ENCODE measurements at places on chromosomes 2 and 18.

GRCh38 chr2:177207101-177207500 is 5.5 kb upstream of the HNRNPA3 start:
- DNase-seq: no peak

GRCh38 chr18:22914633-22915032 is 18.5 kb upstream of the RBBP8 start:
- no peak for DNase-seq

DNA sequence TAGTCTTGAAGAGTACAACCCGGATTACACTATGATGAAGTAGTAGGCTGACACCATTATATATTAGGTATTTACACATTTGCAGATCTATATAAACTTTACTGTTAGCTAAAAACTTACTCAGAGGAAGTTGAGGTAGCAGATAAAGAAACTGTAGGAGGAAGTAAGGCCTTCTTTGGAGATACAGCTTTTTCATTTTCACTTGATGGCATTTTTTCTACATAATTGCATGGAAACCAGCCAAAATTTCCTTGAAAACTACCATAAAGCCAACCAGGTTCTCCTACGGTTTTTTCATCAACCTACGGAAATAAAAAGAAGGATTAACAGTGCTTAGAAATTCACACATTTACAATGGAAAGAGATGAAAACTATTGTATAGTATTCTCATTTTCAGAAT is 86.6 kb downstream of the FAM228A start:
- DNase-seq: no peak

GRCh38 chr2:158049129-158049855 is 52.4 kb upstream of the UPP2 start:
- no peak for DNase-seq

- no peak for DNase-seq
These were observed 485.6 kb upstream of the SPRED2 start for GRCh38 chr2:65917986-65918385.

DNA sequence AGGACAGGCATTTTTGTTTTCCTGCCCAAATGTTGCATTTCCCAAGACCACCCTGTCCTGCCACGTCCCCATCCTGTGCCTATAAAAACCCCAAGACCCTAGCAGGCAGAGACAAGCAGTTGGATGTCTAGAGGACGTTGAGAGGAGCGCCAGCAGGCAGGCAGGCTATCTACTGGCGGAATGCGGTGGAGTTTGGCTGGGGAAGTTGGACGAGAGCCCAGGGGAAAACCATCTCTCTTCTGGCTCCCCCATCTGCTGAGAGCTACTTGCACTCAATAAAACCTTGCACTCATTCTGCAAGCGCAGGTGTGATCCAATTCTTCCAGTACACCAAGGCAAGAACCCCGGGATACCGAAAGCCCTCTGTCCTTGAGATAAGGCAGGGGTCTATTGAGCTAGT is 72.5 kb downstream of the ARL6IP6 start:
- no peak for DNase-seq

- no peak for DNase-seq
These were observed 168.8 kb downstream of the CDCA7 start for GRCh38 chr2:173523497-173523896.

DNA sequence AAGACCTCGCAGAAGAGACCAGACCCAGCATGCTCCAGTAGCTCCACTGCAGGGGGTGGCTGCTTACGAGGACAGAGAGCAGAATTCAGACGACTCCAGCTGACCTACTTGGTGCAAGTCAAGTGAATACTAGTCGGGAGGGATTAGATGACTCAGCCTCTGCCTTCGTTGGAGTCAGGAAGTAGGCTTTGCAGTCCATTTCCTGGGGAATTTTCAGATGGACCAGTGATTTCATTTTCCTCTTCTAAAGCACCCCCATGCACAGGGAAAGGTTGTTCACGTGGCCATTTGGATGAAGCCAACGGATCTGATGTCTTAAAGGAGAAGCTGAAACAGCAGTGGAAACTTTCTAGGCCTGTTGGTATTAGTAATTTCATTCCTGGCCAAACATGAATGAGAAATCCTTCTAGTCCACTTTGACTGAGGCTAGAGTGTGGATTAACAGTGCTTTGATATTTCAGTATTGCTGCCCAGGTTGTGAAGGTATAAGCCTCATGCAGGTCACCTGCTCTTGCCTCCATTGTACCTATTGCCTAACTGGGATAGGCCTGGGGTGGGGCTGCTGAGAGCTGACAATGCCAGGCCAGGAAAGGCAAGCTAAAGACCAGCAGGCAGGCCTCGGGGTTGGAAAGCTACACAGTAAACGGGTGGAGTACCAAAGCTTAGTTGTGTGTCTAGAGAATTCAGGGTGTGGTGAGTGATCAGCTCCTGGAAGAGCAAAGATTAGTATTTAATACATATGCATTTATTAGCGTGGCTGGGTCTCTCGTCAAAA is 117.6 kb upstream of the FOSL2 start:
- no peak for DNase-seq

DNA sequence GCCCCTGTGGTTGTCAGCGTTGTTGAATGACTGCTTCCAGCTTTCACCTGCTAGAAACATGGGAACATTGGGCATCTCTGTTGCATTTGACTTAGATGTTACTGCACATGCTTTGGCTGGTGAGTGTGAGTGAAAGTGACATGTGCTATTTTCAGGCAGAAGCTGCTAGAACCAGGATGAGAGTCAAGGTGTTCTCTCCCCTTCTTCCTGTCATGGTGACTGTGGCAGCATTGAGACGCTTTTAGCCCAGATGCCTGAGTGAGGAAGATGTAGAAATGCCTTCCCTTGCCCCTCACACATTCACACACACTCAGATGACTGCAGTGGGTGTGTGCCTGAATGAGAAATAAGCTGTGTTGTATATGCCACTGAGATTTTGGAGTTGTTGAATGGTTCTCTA is 220.2 kb downstream of the PTPRM start:
- DNase-seq: no peak

DNA sequence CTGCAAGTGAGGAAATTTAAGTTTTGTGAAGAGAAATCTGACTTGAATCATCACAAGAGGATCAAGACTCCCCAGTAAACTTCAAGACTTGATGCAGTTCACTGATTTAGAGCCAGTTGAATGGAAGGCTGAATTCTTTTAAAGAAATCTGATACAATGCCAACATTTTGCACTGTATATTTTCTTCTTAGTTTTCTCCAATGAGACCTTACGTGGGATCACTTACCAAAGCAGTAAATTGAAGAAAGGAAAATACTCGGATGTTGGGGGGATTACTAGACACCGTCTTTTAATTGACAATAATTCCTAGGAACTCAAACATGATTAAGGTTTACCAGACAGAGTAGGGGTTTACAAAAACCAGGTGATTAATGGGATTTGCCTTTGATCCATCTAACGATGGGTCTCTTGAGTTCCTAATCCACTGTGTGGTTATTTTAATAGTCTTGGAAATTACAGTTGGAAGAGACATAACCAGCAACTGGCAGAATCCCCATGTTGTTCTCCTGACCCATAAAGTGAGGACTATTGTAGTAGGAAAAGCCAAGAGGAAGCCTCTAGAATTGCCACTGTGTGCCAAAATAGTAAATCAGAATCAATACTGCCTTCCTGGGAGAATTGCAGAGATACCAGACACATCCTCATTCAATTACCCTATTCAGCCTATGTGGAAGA is 354.5 kb downstream of the PID1 start:
- DNase-seq: no peak

GRCh38 chr18:8142932-8143331 is 466.3 kb upstream of the RAB12 start:
- DNase-seq: no peak

DNA sequence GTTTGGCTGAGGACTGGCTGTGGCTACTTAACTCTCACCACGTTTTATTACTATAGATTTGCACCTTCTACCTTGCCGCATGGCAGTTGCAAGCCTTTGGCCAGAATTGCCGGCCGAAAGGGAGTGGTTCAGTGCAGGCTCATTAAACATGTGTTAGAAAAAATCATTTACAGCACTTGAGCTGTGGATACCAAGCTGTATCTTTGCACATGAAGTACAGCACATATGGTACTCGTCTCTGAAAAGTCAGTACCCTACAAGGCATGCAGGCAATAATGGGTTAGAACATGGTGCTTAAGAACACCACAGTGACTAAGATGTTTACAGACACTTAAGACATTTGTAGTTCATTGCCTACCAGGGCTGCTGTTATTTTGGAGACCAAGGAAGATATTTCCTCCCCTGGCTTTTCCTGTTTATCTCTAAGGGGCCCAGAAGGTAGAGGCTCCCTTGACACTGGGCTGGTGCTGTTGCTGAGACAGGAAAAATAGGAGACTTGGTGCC is 103.1 kb downstream of the ZNF532 start:
- DNase-seq: no peak

- DNase-seq: no peak
These were observed 3.2 kb upstream of the RAB17 start for GRCh38 chr2:237593596-237594320.

- no peak for DNase-seq
These were observed 50.2 kb downstream of the TGOLN2 start for GRCh38 chr2:85277416-85278158.

- no peak for DNase-seq
These were observed 100.7 kb upstream of the STPG4 start for GRCh38 chr2:47255794-47256193.

- DNase-seq: no peak
These were observed 36.5 kb downstream of the BCL2L11 start for GRCh38 chr2:111157071-111157661.

- no peak for DNase-seq
These were observed 175.1 kb downstream of the ACKR3 start for GRCh38 chr2:236744716-236745115.

GRCh38 chr18:39862341-39862740 is 2092.7 kb upstream of the PIK3C3 start:
- no peak for DNase-seq

DNA sequence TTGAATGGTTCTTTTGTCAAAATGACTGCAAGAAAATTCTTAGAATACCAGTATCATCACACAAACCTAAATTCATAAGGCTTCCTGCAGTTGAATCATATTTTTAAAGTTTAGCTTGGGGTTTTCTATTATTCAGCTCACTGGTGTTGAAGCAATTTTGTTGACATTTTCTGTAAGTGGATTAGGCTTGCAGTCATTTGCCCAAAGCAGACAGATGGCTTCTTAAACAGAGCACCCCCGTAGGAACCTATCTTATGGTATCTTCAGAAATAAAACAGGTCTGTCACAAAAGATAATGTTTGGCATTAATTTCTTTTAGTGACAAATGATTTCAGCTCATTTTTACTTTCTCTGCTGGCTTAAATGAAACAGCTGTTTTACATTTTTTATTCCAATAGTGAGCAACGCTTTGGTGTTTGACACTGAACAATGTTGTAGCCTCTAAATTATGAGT is 331.1 kb downstream of the PLCL1 start:
- DNase-seq: no peak

DNA sequence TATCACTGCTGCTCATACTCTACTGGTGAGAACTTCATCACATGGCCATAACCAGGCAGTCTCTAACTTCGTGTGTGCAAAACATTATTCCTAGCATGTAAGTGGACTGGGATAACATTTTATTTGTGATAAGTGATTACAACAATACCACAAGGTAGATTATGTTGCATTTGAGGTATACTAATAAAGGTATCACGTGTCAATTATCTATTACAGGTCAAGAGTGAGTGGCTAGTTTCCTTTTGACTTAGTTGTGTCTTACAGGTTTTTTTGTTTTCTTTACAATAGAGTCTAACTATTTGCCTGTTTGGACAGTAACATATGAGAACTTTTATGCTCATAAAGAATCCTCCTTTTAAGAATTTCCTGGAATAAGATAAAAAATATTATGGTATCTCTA is 67.2 kb upstream of the DSC1 start:
- no peak for DNase-seq

- no peak for DNase-seq
These were observed 101.9 kb upstream of the RAB12 start for GRCh38 chr18:8507361-8507760.

DNA sequence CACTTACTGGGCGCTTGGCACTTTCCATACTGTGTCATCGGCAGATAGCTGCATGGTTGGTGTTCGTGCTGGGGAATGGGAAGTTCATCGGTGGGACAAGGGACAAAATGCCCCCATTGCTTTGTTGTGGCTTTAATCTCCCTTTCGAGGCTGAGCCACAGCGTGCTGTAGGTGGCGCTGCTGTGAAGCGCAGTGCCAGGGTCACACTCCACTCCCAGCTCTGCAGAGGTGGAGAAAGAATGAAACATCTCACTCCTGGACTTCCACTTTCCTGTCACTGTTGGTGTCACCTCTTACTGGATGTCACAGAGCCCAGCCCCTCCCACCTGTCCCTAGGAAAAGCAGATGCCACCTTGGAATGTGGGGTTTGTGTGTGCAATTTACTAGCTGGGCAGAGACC is 8.7 kb downstream of the TYMS start:
- DNase-seq: no peak

GRCh38 chr2:173831312-173832229 is 133.6 kb downstream of the SP3 start:
- no peak for DNase-seq

DNA sequence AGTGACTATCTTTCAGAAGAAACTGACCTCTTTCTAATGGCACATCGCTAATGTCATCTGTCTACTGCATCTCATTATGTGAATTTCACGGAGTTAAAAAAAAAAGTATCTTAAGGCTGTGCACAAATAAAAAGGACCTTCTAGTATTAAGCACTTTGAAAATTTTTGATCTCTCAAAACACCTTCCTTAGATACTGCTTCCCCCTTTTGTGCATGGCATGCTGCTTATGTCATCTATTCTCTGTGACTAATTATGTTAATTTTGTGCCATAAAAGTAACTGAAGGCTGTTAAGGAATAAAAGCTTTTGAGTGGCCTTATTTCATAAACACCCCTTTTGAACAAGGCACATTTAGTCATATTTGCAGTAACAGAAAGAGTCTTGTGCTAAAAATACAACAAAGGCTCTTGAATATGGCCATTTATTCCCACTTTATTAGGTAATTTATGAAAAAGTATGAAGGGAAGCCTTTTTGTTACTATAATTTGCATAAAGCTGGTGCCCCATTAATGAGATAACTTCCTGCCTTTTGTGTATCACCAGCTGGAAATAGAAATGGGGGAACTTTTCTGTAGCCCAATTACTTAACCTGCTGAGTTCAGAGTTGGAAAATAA is 1412.0 kb upstream of the ZEB2 start:
- no peak for DNase-seq

GRCh38 chr2:178865999-178866398 is 58.8 kb upstream of the TTN start:
- DNase-seq: no peak

DNA sequence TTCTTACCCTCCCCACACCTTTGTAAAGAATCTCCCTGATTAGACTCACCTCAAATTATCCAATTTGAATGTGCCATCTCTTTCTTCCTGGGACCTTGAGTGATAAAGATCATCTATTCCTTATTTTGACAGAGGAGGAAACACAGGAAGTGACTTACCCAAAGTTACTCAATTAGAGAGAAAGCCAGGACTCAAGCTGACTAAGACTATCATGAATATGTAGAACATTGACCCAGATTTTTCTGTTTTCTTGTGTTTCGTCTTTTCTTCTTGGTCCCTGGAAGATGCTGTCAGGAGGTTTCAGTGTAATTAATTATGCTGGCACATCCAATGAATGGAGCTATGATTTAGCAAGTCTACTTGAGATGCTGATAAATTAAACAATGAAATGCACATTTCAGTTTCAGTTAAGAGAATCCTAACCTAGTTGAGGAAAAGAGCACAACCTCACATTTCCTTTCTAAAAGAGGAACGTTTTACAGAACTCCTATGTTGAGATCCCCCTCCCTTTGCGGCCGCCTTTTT is 380.4 kb downstream of the CLIP4 start:
- no peak for DNase-seq

GRCh38 chr2:98087447-98088020 is 567 bp downstream of the VWA3B start:
- DNase-seq: no peak

Measured in CD4-positive, alpha-beta T cell treated with Interleukin-2 at 100 ng/mL for 4 hours (primary cell).